ENCODE measurements at places on chromosomes 5 and 9.

DNA sequence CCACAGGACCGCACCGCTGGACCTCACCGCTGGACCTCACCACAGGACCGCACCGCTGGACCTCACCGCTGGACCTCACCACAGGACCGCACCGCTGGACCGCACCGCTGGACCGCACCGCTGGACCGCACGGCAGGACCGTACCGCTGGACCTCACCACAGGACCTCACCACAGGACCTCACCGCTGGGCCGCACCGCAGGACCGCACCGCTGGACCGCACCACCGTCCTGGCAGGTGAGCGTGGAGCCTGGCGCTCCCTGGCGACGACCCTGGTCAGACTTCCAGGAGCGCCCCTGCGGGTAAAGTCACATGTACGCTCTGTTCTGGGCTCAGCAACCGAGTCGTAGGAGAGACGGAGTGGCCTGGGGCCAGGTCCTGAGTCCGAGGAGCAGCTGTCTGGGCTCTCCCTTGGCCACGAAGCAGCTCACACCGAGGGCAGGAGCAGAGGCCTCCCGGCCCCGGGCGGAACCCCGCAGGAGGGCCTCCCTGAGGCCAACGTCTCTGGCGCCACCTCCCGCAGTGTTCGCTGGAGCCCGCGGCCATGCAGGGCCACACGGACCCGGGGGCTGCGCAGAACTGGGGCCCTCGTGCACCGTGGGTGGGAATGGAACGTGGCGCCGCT is 30.5 kb downstream of the MRPL36 start:
- no peak for DNase-seq

DNA sequence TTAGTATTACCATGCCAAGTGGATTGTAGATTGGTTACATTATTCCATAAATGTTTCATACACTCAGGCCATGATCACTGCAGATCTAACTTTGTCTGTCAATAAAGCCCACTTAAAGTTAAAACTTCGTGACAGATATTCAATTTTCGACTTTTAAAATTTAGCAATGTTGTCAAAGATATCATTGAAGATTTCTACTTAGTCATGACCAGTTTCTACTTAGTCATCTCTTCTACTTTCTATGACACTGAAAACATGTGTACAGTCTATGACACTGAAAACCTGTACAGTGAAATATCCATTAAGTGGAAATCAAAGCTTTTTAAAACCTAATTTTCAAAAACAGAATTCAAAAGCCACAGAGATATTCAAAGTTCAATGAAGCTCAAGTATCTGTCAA is 258.2 kb downstream of the MCTP1 start:
- DNase-seq = no peak

- DNase-seq = no peak
Measured at GRCh38 chr9:114061292-114061691, 16.8 kb downstream of the AMBP start.

GRCh38 chr5:143738417-143739401 is 73.3 kb upstream of the HMHB1 start:
- DNase-seq = no peak

GRCh38 chr9:84711936-84712335 is 42.4 kb downstream of the NTRK2 start:
- DNase-seq = no peak

DNA sequence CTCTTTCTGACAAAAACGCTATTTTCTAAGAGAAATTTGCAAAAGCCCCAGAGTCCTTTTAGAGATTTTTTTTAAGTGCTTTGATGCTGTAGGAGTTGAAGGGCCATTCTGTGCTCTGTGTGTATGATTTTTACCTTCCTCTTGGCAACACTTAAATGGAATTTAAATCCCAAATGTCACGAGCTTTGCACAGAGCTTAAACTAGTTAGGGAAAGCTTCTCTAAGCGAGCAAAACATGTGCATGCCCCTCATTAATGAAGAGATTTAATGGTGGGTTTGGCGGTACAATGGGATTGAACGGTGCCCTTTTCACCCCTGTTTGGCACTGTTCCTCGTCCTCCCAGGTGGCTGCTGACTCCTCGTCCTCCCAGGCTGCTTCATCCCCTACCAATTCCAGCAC is 220.7 kb downstream of the DRD1 start:
- DNase-seq = no peak

DNA sequence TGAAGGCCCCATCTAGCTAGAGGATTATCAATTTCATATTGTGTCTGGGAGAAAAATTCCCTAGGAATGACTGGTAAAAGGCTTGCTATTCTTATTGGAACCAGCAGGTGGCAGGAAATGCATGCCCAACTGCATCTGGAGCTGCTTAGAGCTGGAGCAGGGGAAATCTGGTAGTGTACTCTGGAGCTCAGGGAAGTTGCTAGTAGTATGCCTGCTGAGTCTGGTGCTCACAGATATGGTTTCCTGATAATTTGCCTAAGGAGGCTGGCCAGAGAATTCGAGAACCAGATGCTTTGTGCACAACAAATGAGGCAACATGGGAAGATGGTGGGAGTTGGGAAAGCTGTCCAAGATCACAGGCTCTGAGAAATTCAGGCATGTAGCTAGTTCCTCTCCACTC is 53.7 kb downstream of the G3BP1 start:
- DNase-seq = no peak

DNA sequence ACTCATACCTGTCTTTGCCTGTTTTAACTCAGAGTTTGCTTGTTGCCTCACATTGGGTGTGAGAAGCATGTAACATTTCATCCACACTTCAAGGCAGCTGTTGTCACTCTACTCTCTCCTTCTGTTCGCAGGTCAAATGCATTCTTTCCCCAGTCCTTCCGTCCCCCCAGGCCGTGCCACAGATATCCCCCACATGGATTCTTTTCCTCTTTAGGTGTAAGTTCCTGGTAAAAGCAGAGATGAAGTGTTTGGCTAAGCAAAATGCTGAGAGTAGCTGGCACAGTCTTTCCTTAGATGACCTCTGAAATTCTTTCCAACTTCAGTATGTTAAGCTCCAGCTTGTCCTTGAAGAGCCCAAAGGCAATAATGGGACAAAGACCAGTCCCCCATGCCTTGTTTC is 328.2 kb downstream of the SLIT3 start:
- no peak for DNase-seq

GRCh38 chr5:148794729-148795561 is 31.5 kb upstream of the ADRB2 start:
- DNase-seq = no peak

- DNase-seq = no peak
Measured at GRCh38 chr5:80780761-80781285, 126.0 kb upstream of the DHFR start.

- no peak for DNase-seq
Measured at GRCh38 chr5:113897748-113898147, 384.3 kb downstream of the YTHDC2 start.

- no peak for DNase-seq
Measured at GRCh38 chr5:8458038-8458383, 589.1 kb downstream of the MTRR start.

- no peak for DNase-seq
Measured at GRCh38 chr9:4750023-4750673, 9.1 kb upstream of the AK3 start.

GRCh38 chr9:32843295-32843694 is 60.0 kb downstream of the TMEM215 start:
- no peak for DNase-seq

DNA sequence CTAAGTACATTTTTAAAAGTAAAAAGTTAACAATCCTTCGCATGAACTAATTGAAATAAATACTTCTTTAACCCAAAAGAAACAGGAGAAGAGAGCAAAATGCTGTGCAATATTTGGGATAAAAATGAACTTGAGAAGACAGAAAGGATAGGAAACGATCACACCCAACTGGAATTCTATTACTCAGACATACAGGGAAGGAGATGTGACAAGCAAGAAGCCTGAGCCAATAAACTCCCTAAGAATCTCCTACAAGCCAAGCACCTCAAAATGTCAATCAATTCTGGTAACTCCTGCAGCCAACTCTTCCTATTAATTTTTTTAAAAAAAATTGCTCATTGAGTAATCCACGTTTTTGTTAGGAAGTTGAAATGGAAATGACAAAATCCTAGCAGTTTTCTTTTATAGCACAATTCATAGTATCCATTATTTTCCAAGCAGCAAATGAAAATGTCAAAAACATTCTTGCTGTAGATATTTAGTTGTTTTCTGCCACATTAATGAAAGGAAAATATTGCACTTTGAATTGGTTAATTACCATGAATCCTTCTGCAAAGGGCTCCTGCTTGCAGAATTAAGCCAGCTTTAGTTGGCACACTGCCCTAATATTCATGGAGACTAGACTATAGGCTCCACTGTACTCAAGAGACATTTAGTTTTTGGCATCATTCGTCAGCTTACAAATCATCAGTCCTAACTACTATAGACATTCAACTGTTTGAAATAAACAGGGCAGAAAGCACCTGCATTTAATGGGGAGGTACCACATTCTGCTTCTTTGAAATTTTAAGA is 89.0 kb downstream of the RFX3 start:
- no peak for DNase-seq

- DNase-seq = no peak
Measured at GRCh38 chr9:2346277-2346913, 275.2 kb upstream of the VLDLR start.

DNA sequence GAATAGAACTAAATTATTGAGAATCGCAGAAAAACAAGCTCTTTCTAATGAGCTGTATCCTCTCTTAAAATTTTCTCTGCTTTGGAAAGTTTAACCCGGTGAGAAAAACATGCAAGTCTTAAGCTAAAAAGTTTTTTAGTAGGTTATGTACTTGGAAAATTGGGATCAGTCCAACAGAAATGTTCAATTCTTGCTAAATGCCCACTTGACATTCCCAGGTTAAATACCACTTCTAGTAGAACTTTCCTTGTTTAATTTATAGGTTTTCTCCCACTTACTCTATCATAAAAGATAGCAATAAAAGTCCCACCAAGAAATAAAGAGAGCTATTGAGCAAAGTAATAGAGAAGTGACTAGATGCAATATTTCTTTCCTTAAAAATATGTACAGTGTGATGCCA is 157.1 kb downstream of the CCDC192 start:
- no peak for DNase-seq

DNA sequence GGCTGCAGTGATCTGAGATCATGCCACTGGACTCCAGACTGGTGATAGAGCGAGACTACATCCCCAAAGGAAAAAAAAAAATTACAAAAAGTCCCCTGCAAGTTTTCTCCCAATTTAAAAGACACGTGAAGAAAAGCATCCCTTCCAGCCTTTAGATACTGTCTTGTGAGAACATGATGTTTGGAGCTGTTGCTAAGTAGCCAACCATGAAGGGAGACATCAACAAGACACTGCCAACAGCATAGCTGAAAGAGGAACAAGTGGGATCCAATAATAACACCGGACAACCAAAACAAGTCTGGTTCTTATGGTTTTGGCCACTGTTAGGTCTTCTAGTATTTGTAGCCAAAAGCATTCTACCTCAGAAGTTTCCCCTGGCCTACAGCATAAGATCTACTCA is 118.9 kb upstream of the CCDC180 start:
- DNase-seq = no peak

DNA sequence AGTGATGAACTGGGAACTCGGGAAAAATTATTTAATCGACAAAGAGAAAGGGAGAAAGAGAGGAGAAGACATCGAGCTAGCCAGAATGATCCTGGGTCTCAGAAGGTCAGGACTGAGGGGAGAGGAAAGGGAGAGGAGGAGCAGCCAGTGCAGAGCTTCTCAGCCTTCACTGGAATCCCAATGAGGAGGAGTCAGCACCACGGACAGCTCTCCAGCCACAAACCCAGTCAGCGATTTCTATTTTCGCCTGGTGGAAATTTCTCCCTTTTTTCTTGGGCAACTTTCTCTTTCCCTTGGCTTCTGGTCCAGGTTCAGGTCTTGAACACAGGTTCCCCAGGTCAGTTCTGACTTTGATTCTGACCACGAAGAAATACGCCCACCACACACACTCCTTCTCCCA is 1.6 kb upstream of the BRINP1 start:
- no peak for DNase-seq

GRCh38 chr9:98038958-98039357 is 17.6 kb upstream of the NANS start:
- DNase-seq = no peak

- DNase-seq = no peak
Measured at GRCh38 chr5:127040796-127041520, 10.6 kb upstream of the MARCHF3 start.

GRCh38 chr9:89810431-89810830 is 205.6 kb downstream of the GADD45G start:
- DNase-seq = no peak

GRCh38 chr9:89815061-89815902 is 210.5 kb downstream of the GADD45G start:
- no peak for DNase-seq

DNA sequence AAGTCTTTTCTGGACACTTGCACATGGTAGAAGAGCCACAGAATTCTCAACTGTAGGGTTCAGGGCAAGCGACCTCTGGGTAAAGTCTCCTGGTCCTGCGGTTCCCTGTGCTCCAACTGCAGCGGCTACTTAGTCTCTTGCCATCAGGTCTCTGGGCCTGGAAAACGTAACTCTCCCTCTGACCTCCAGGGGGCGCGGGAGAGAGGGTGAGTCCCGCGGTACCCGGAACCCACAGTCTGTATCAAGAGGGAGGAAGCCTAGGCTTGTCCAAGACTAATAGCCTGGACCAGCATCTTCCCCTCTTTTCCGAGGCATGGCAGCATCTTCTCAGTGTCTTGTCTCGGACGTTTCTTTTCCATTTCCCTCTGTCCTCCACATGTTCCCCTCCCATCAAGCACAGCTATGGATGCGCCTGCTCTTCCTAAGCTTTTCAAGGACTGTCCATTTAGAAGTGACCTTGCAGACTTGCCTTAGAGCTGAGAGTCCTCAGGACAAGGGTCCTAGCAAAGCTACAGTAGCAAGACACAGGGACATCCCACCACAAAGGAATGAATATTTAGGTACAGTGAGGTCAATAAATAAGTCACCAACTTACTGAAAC is 59.3 kb downstream of the FSTL4 start:
- DNase-seq = peak; percentile 35

DNA sequence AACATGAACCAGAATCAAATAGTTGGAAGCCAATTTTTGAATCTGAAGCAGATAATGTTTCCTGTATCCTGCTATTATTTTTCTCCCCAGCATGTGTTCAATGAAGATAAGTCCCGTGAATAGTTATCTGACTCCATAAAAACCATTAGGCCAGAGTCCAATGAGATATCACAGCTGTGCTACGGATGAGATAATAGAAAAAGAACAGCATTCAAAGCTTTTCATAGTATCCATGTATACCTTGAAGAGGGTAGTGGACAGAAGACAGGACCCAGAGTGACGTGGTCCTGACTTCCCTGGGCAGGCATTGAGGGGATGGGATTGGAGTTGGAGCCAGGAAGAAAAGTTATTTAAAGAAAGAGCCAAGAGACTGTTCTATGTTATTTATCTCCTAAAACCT is 50.7 kb upstream of the C6 start:
- no peak for DNase-seq

DNA sequence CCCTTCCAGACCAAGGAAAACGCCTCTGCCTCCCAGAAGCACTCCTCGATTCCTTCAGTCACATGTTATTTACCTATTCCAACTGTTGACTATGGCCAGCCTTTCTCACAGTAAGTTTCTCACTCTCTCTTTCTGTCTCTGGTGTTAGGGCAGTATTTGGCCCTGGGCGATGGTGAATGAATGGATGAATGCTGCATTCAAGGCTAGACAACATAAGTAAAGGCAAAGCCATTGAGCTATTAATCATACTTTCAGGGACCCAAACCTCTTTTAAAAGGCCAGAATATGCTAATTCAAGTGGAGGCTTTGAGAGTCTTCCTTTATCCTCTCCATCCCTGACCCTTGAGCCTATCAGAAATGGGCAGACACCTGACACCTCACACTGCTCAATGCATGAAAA is 78.5 kb downstream of the SEC61B start:
- DNase-seq = no peak

GRCh38 chr5:94057217-94057616 is 315.8 kb upstream of the POU5F2 start:
- no peak for DNase-seq

All from activated CD4-positive, CD25-positive, alpha-beta regulatory T cell (primary cell).